LoVo (cell line): ENCODE measurements at places on chromosomes 6 and 20.

GRCh38 chr20:14720251-14720650 lies 382.8 kb upstream of the FLRT3 start:
- no peak for DNase-seq

DNA sequence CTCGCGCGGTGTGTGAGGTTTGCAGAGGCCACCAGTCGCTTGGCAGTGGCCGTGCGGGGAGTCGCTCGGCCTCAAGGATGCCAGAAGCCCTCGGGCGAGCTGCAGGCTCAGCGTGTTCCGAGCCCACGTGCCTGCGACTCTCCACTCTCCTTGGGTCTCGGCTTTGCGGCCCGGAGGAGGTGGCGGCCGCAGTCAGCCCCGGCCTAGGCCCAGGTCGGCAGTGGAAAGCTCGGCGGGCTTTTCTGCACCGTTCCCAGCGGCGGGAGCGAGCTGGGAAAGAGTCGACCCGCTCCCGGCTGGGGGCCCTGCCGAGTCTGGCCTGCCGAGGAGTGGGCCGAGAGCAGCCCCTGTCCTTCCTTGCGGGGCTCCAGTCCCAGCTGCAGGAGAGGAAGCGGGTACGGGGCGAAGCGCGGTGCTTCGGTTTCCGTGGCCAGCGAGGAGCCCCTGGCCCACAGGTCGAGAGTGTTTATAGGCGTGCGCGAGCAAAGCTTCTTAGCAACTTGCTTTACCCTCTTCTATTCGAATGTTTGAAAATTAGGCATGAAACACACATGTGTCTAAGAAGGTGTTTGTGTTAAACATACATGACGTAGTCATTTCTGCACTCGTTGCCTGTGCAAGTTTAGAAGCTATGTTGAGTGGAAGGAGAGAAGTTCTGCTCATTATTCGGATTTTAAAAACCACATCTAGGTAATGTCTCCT lies 5.6 kb downstream of the FOXC1 start:
- DNase-seq = no peak

GRCh38 chr6:28980852-28981430 lies 24.2 kb downstream of the ZNF311 start:
- DNase-seq = peak; percentile 84

- no peak for DNase-seq
These were observed 21.5 kb downstream of the CST5 start for GRCh38 chr20:23857962-23858595.

DNA sequence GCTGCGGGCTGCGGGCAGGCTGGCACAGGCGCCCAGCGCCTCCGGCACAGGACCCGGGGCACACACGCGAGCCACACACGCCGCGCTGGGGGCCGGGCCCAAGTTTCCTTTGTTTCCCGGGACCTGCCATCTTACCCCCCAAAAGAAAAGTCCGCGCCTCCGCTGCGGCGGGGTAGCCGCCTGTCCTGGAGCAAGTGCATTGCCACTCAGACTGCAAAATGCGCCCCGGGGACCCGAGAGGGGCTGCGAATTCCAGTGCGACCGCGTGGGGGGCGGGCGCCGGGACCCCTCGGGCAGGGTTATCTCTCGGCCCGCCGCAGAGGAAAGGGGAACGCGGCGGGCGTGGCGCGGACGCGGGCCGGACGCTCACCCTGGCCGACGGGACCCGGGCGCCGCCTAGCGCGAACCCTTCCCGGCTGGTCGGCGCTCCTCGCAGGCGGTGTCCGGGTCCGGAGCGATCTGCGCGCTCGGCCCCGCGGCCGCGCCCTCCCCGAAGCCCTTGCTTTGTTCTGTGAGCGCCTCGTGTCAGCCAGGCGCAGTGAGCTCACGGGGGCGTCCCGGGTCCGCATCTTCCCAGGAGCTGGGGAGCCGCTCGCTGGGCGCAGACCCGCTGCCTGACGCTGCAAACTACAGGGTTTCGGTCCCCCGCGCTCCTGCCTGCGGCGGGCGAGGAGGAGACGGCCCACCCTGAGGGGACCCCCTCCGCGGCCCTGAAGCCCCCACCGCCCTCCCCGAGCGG lies 639 bp upstream of the CD24 start:
- DNase-seq = peak; percentile 61
